Testis (tissue), 5 donors: ENCODE measurements at places on chromosomes 3 and 15.

DNA sequence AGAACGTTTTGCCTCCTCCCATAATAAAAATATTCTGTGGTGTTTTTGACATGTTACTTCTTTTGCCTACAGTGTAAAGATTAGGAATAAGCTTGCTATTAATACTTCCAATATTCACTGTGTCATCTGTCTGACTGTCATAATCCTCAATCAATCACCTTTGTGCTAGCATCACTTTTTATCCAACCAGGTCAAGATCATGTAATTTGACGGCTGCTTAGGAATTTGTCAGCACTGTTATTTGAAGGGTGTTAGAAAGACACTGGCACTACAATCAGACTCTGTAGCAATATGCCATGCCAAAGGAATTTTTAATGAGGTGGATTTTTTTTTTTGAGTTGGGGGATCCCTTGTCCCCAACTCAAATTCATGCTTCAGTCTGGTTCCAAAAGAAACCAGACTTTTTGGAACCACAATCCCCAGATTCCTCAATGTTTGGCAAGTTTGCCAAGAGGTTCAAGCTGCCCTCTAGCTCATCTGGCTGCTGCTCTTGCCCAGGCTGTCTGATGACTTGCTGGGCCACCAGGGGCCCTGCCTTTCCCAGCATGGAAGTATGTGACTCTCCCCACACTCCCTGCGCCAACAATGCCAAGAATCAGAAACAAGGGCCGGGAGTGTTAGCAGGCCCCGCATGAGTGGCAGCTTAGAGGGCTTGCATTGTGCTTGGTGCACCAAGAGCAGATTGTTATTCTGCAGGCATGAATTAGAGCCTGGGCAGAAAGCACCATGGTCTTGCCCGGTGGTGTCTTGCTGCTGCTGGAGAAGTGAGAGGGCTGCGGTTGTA lies 58.6 kb upstream of the TSC22D2 start:
- no peak for DNase-seq

GRCh38 chr3:183460081-183461055 lies 31.9 kb upstream of the MCF2L2 start:
- no peak for DNase-seq

DNA sequence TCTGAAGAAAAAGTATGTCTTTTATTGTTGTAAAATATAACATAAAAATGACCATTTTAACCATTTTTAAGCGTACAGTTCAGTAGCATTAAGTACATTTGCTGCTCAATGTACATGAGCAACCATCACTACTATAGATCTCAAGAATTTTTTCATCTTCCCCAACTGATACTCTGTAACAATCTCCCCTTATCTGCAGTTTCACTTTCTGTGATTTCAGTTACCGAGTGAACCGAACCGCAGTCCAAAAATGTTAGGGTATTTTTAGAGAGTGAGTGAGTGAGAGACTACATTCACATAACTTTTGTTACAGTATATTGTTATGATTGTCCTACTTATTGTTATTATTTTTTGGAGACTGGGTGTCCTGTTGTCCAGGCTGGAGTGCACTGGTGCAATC lies 9.0 kb upstream of the SLC25A26 start:
- DNase-seq: no peak

GRCh38 chr15:38085114-38085513 lies 150.7 kb downstream of the TMCO5A start:
- DNase-seq: no peak

DNA sequence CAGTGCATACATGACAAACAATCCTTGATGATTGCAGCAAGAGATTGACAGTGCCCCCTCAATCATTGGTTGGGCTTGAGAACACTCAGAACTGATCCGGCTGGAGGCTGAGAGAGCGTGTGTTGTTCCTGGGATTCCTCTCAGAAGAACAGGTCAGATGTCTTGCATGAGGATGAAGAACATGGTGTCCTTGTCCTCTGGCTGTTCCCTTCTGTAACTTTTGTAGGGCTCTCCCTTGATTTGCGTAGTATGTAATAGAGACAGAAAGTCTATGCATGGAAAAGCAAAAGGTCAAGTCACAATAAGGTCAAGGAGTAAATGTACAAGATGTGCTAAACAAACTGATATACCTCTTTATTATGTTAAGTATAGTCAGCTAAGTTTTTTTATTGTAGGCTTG lies 8.2 kb downstream of the CHST2 start:
- DNase-seq: peak; percentile 17

- DNase-seq: no peak
Observed at GRCh38 chr15:67004142-67004541, 61.3 kb upstream of the SMAD3 start.

GRCh38 chr3:42229942-42230688 lies 35.9 kb downstream of the CCK start:
- no peak for DNase-seq

DNA sequence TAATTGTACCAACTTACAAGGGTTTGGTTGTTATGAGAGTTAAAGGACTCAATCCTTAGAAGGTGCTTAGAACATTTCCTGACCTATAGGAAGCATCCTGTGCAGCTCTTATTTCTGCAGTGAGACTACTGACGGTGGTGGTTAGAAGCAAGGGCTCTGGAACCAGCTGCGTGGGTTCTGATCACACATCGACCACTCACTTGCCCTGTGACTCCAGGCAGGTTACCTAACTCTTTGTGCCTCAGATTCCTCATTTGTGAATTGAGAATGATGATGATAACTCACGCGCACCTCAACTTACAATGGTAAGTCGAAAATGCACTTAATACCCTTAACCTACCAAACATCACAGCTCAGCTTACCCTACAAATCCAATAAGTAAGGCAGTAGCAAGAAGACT lies 80.7 kb upstream of the SPATA12 start:
- DNase-seq: no peak

- no peak for DNase-seq
Observed at GRCh38 chr15:87349181-87349580, 907.4 kb downstream of the NTRK3 start.

GRCh38 chr15:52132066-52132465 lies 19.5 kb upstream of the BCL2L10 start:
- no peak for DNase-seq

DNA sequence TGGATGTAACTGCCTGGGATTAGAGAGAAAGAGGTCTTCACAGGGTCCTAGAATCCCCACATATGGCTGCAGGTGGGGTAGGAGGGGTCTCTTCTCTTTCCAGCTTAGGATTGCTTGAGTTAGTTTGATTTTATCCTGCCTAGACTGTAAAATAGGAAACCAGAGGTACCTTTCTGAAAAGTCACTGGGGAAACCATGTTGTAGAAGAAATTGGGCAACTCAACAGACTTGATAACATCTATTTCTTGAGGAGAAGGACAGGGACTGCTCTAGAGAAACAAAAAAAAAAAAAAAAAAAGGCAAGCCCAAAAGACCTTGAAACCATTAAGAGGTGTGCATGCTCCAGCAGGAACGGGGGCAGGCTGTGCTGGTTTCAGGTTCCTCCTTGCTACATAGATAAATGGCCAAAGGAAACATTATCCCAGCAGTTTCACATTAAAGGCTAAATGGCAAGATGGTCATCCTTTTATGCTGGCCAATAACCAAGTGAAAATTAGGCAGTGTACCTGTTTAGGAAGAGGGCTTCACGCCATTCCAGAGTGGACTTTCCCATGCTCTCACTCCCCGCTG lies 116.1 kb downstream of the ALDH1A2 start:
- no peak for DNase-seq

DNA sequence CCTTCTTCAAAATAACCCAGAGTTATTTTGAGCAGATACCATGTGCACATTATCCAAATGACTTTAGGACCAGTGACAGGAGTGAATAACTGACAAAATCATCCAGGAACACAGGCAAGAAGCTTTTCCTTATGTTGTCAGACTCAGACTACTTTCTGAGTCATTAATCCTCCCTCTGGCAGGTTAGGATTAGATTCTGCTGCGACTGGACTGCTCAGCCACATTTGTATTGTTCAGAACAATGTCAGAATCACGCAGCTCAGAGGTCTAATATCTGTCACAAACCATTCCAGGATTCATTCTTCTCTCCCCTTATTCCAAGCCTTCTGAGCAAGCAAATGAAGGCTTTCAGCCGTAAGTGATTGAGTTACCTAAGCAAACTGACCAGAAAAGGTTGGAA lies 34.8 kb upstream of the FAM174B start:
- DNase-seq: no peak
